ENCODE measurements at places on chromosomes 5 and 9. TPM values are rescaled to one million over a fixed set of nuclear protein-coding genes. Genes with fewer than 3 reads are reported as not detected.

The PCDHB4 gene
- 1.4 TPM for polyA plus RNA-seq

The SLC30A5 gene
- 28.7 TPM for polyA plus RNA-seq

The EFNA5 gene
- polyA plus RNA-seq = 2.1 TPM

The GLDC gene
- 0.10 TPM for polyA plus RNA-seq

The ZNF879 gene
- 1.4 TPM for polyA plus RNA-seq

The IL33 gene
- 16.5 TPM for polyA plus RNA-seq

The FAM240B gene
- polyA plus RNA-seq = not detected

GRCh38 chr9:86990290-86990689, 43.0 kb upstream of the GAS1 start:
- no peak for DNase-seq

- DNase-seq = no peak
Measured at GRCh38 chr5:128237000-128237399, 153.4 kb downstream of the SLC12A2 start.

DNA sequence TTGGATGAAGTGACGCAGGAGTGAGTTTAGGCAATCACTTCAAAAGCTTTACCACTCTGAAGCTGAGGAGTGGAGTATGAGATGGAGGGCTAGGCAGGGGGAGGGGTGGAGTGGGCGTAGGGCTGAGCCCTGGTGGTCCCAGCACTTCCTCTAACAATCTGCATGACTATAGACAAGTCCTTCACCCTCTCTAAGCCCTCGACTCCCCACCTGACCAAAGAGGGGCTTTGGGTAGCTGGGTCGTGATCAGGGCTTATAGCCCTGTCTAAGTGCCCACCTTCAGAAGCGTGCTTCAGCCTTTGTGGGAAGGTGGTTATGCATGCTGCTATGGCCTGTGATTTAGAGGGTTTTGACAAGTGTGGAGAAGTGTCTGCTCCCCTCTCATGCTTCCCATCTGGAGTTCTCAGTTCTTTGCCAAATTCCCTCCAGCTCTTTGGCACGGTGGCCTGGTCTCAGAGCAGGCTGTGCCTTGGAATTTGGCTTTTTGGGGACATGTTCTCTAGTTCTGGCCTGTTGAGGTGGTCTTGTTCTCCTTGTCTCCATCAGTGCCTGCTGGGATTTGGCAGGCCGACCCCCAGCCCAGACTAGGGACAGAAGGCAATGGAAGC, 53.0 kb downstream of the ACTBL2 start:
- peak; percentile 63 for DNase-seq

DNA sequence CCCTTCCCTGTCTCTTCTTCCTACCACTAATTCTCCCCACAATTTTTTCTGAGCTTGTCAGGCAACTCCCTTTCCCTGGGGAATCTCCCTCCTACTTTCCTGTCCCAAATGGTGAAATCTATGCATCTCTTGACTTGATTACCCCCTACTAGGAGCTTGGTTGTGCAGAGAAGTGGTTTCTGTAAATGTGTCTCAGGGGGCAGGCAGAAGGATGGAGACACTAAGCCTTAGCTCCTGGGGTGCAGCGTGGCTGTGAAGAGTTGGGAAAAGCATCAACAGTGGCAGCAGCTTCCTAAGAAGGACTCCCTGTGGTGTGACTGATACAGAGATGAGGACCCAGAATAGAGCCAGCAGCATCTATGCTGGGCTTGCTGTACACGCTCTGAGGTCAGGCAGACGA, 62.3 kb downstream of the NRG2 start:
- no peak for DNase-seq

GRCh38 chr5:81631124-81631523, 119.8 kb downstream of the SSBP2 start:
- DNase-seq = no peak

DNA sequence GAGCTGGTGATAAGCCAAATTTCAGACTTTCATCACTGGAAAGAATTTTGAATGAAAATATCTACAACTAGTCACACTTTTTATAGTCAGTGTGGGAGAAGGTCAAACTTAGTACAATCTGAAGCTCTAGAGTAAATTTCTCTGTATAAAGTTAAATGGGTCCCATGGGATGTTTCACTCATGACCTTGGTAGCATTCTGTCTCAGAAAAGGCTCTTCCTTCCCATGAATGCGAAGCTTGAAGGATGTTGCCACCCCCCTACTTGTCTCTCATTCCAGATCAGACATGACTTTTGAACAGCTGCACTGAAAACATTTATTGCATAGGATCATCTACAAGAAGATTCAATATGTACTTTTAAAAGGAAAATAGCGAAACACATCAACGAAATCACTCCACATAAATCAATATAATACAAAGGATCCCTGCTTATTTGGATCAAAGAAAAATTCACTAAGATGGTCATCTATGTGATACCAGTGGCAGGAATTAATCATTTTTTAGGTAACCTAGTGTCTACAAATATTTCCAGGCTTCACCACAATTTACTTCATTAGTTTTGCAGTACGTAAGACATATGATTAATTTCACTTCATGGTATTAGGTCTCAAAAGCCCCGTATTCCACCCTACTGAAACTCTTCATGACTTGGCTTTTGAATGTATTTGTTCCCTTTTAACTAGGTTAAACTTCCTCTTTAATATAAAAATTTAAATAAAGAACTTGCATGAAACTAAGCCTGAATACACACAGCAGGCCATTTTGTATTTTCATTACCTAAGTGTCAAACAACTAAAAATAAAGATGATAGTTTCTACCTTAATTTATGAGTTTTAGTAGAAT, 4.4 kb downstream of the ST8SIA4 start:
- no peak for DNase-seq

- DNase-seq = no peak
Measured at GRCh38 chr5:34517249-34517648, 138.9 kb upstream of the RAI14 start.

DNA sequence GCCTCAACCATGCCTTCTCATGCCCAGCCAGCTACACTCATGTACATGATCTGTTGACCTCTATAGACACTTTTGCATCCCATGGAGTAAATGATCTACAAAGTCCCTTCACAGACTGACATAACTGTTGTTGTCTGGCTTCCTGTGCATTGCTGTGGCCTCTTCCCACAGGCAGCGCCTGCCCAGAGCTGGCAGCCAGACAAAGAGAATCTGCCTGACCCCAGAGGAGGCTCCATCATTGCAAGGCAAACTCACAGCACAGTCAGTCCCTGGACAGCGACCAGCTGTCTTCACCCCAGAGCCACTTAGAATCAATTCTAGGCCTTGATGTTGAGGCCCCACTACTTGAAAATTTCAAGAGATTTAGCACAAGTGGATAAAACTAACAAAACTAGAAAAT, 65.5 kb downstream of the INSYN2B start:
- peak; percentile 86 for DNase-seq

- no peak for DNase-seq
Measured at GRCh38 chr5:81895307-81895706, 76.5 kb upstream of the ATG10 start.

GRCh38 chr5:135332519-135333150, 66.4 kb downstream of the MACROH2A1 start:
- DNase-seq = peak; percentile 81

DNA sequence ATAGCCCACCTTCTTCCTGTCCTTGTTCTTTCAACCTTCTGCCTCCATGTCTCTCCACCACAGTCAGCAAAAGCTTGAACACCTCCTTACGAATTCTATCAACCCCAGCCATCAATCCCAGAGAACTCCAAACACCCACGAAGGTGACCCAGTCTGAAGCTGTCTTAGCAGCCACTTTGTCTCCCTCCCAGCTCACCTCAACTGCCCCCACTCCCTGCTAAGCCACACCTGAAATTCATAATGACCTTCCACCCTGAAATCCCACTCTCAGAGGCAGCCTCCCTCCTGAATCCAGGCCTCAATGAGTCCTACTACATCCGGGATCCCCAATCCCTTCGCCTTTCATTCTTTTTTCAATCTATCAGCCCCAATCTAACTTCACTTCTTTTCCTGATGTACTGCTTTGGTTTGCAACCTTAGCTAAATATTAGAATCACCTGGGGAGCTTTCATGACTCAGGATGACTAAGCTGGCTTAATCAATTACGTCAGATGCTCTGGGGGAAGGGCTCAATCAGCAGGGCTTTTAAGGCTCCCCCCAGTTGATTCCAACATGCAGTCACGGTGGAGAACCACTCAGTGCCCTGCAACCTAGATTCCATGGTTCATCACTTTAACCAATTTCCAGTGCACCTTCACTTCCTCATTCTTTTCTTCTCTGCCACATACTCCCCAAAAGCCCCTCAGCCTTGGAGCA, 32.2 kb downstream of the BHMT start:
- no peak for DNase-seq

DNA sequence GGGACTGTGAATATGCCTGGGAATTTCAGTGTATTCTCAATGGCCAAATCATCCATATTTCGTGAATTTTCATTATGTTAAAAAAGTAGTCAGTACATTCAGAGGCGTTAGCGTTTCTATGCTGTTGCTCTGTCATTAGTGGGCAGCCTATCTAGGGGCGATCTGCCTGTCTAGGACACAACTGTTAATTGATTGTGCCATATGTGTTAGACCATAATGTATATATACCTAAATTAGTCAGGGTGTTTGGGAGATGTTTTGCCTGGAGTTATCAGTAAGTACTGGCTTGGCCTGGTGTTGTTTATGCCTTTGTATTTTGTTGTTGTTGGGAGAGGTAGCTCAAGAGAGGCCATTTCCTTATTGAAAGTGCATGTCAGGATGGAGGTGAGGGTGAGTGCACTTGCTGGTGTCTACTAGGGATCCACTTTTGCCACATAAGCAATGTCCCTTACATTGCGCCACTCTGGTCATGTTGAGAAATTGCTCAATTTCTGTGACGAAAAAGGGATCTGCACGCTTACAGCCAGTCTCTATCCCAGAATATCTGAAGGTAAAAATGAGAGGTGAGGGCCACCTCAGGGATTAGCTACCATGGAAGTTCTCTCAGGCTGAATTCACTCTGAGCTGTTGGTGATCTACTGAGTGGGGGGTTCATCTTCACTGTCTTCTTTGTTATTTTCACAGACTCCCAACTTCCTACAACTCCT, 123.3 kb downstream of the ST8SIA4 start:
- DNase-seq = no peak

- DNase-seq = no peak
Measured at GRCh38 chr5:150429410-150429873, 16.7 kb upstream of the CD74 start.

DNA sequence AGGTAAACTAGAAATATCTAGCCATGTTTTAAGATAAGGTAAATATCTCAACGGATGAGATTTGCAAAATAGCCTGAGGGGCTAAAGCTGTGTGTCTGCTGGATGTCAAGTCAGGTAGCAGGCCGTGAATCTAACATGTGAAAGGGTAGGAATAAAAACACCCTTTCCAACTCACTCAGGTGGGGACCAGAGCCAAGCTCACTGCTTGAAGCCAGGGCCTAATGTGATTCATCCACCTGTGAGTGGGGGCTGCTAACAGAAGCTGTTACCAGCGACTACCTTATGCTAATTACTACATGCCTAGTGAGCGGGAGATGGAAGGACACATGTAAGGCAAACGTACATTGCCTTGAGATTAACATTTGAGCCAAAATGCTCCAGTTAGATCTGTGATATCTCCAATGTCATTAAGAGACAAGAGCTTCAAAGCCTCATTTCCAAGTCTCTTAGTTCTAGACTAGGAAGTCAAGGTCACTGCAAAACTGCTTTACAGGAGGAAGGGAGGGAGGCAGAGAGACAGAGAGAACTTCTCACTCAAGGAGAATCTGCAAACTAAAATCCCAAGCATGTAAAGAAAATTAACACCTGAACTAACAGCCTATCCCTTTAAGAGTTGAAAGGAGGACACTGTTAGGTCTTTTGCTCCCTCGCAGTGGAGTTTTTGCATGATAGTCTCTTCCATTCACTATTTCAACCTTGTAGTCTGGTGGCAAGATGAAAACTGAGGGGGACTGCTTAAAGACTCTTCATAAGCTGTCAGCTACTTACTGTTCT, 141.6 kb upstream of the RPS23 start:
- no peak for DNase-seq

DNA sequence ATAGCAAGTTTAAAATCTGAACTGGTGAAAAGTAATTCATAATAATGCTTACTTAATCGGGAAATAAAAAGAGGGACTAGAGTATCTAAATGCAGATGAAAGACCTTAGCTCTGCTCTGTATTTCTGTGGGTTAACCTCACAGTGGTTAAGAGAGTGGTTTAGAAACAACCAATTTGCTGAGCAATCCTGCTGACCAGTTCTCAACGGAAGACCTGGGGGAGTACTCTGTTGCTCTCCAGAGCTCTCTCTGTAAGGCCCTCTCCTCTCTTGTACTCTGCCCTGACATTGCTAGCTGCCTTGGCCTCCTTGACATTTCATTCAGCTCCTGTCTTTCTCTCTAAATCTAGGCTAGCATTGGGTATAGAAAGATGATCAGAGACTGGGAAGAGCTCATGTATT, 1186.6 kb upstream of the SEMA6A start:
- no peak for DNase-seq

DNA sequence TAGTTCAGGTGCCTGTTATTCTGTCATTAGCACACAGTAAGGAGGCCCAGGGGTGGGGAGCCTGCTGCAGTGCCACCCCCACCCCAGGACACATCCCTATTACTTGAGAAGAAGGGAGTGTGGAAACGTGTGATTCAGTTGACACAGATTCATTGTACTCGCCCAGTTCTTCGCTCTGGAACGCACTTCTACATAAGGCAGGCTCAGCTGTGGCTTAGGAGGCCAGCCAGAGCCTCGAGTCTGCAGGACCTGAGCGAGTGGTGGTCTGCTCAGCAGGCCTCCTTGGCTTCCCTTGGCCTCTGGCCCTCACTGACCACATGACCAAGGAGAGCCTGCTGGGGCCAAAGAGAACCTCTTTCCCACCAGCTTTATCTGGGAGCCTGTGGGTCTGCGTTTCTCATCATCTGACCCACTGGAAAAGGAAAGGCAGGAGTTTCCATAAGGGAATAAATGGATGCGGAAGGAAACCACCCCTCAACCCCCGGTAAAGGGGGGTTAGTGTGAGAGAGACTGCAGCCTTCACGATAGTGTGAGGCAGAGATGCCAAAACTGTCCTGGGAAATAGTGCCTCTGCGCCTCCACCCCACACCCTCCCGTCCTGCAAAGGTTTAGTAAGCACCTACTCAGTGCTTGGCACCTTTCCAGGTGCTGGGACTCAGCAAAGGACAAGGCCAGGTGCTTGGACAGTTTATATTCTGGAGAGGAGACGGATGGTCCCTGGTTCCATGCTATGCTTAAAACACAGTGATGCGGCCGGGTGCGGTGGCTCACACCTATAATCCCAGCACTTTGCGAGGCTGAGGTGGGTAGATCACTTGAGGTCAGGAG, 73.7 kb downstream of the PPARGC1B start:
- no peak for DNase-seq

GRCh38 chr5:115807654-115808052, 8.8 kb downstream of the CDO1 start:
- DNase-seq = no peak

GRCh38 chr5:171893290-171893886, 107.8 kb downstream of the SMIM23 start:
- DNase-seq = no peak

GRCh38 chr5:14328144-14328543, 185.0 kb downstream of the TRIO start:
- no peak for DNase-seq

Measured in lung (tissue), 17 donors.